ENCODE measurements at places on chromosomes 16 and 17.

- no peaks in the 10 kb centered on the region for H3K36me3 ChIP-seq
- DNase-seq, result no peak
- peak overlapping the region; percentile 39 for H3K27ac ChIP-seq
- peaks cover 15% of the 10 kb centered on the region for H3K4me1 ChIP-seq
- H3K27me3 ChIP-seq, result no peaks in the 10 kb centered on the region
These were observed 3.3 kb upstream of the HIGD1B start for GRCh38 chr17:44844390-44844830.

DNA sequence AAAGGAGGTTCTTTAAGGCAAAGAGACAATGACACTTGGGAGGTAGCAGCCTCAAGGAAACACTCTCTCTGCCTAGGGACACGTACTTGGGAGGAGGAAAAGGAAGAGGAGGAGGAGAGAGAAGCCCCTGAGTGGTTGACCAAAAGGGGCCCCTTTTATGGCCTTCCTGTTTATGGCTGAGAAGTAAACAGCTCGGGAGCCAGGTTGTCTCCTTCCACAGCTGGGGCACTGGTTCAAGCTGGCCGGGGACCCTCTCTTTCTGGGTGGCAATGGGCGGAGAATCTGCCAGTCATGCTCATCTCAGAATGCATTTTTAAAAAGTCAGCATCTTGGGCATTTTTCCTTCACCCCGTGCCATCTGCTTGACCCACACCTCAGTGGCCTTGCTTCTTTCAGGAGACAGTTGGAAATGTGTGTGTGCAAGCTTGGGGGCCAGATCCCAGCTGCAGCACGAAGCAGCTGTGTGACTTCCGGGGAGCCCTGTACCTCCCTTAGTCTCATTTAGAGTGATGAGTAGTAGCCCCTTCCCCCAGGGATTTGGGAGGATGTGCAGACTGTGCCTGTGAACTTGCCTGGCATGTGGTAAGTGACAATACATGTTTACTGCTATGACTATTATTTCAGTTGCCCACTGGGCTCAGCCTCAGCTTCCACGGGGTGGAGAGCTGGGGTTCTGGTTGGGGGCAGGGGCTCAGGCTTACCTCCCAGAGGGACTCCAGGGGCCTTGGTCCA, 33.8 kb upstream of the SALL1 start:
- H3K4me1 ChIP-seq, result no peaks in the 10 kb centered on the region
- no peak for DNase-seq
- no peaks in the 10 kb centered on the region for H3K27me3 ChIP-seq
- no peaks in the 10 kb centered on the region for H3K36me3 ChIP-seq
- no peak overlapping the region for H3K4me3 ChIP-seq

- DNase-seq, result peak; percentile 45
- H3K4me1 ChIP-seq, result peaks cover 25% of the 10 kb centered on the region
- no peaks in the 10 kb centered on the region for H3K36me3 ChIP-seq
- H3K27me3 ChIP-seq, result no peaks in the 10 kb centered on the region
- no peak overlapping the region for H3K4me3 ChIP-seq
These were observed 31.3 kb upstream of the TNS4 start for GRCh38 chr17:40532520-40533253.

DNA sequence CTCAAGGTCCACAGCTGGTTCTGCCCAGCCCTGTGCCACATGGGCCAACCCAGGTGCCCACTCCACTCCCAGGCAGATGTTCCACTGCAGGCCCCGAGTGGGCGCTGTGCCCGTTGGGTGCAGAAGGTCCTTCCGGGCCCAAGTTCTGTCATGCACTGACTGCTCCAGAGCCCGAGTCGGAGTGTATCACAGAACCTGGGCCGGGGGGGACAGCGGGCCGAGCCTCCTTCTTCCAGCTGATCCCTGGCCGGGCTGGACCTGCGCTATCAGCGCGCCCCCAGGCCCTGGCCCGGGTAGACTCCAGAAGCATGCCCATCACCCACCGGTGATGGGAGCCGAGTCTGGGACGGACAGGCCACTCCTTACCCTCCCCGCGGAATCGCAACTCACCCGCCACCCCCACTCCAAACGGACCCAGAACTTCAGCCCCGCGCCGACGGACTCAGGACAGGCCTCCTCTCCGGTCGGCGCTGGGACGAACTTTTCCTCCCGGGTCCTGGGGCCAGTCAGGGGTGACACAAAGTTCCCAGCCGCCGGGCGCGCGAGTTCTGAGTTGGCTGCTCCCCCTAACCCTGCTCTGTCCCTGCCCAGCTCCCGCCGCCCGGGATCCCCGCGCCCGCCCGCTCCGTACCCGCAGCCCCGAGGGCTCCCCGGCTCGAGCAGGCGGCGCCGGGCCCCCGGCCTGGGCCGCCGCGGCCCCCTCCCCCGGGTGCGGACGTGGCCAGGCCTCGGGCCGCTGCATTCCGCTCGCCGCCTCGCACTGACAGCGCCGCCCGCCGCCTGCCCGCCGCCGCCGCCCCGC, at the start of gene COPZ2:
Gene COPZ2, minus strand, starts transcription at position 762 of the 802 bp plus-strand sequence. Its CDS starts 20 bp downstream, at position 742.
- H3K36me3 ChIP-seq, result peaks cover 3% of the 10 kb centered on the region
- DNase-seq, result peak; percentile 51
- H3K27me3 ChIP-seq, result no peaks in the 10 kb centered on the region
- peak within 1 kb of the TSS; percentile 63 for H3K27ac ChIP-seq

DNA sequence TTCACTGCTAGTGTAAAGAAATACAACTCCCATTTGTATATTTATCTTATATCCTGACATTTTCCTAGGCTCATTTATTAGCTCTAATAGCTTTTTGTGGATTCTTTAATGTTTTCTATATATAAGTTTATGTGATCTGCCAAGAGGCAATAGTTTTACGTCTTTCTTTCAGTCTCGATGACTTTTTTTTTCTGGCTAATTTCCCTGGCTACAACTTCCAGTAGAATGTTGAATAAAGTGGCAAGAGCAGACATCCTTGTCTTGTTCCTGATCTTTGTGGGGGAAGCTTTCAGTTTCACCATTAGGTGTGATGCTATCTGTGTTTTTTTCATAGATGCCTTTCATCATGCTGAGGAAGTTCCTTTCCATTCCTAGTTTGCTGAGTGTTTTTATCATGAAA, 43.9 kb upstream of the ABCA3 start:
- no peaks in the 10 kb centered on the region for H3K36me3 ChIP-seq
- peaks cover 2% of the 10 kb centered on the region for H3K27me3 ChIP-seq
- no peak for DNase-seq
- H3K27ac ChIP-seq, result no peak overlapping the region
- no peaks in the 10 kb centered on the region for H3K4me1 ChIP-seq
- no peak overlapping the region for H3K4me3 ChIP-seq

DNA sequence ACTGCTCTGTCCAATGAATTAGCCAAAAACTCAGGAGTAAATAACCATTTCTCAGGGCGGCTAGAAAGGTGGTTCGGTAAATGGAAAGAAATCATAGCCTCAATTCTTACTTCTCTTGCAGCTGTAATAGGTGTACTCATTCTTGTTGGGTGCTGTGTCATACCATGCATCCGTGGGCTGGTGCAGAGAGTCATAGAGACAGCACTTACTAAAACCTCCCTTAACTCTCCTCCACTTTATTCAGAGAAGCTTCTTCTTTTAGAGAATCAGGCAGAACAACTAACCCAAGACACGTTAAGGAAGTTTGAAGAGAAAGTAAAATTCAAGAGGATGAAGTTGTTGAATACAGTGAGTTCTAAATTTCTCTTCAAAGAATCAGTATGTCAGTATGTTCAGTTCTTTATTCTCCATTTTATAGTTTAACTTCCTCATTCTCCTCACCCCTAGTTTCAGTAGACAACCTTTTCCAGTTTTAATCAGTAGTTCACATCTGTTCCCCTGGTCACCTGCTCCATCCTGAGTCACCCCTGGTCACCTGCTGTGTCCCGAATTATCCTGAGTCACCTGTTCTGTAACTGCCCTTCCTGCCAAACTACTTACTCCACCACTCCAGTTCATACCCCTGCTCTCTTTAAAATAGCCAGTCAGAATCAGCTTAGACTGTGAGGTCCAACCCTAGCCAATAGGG, 85.9 kb downstream of the EMP2 start:
- H3K4me1 ChIP-seq, result no peaks in the 10 kb centered on the region
- no peak overlapping the region for H3K27ac ChIP-seq
- H3K4me3 ChIP-seq, result no peak overlapping the region
- H3K27me3 ChIP-seq, result no peaks in the 10 kb centered on the region

- H3K4me3 ChIP-seq, result no peak overlapping the region
- no peaks in the 10 kb centered on the region for H3K27me3 ChIP-seq
- no peaks in the 10 kb centered on the region for H3K36me3 ChIP-seq
- DNase-seq, result peak; percentile 72
These were observed 5.8 kb upstream of the ZDHHC7 start for GRCh38 chr16:85017151-85017550.

DNA sequence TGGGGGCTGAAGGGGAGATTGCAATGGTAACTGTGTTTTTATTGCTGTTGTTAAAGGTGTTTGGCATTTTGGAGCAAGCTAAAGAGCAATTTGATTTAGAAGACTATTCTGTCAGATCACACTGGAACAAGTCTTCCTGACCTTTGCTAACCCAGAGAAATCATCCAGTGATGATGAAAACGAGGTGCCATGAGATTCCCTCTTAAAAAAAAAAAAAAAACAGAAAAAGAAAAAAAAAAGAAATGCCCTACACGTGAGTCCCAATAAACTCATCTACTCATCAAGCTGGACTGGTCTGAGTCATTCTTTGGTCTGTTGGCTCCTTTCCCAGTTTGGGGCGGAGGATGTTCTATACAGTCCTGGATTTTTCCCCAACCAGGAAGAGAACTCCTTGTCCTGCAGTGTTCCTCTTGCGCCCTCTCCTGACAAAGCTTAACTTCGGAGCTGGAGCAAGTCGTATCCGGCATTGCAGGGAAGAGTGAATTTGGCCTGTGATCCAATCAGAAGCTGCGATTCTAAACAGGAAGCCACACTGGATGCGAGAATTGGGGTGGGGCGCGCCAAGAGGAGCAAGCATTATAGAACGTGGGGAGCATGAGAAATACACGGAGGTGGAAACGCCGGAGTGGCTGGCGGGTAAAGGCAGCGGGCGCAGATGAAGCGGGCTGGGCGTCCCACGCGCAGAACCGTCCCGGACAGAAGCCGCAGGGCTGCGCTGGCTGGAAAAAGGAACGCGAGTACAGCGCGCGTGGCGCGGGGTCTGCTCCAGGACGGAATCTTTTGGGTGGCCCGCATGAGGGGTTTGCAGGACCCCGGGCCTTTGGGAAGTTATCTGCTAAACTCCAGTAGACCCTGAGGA, 22.4 kb upstream of the CRYM start:
- peak overlapping the region; percentile 78 for H3K4me3 ChIP-seq
- DNase-seq, result peak; percentile 99
- peak overlapping the region; percentile 57 for H3K27ac ChIP-seq
- no peaks in the 10 kb centered on the region for H3K36me3 ChIP-seq

DNA sequence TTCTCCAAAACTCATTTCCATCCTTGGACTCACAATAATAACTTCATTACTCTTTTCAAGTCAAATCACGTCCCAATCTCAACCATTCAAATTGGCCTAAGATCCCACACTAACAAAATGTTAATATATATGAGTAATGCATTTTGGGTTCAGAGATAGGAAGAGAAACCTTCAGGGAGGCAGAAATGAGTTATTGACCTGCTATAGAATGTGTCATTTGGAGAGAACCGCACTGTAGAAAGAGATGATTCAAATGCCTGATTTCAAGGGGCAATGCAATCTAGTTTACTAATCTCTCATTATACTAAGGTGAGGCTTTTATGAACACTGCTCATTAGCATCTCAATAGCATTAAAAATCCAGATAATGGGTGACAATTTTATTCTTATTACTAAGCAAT, 1595.0 kb upstream of the GOT2 start:
- H3K36me3 ChIP-seq, result no peaks in the 10 kb centered on the region
- no peaks in the 10 kb centered on the region for H3K4me1 ChIP-seq
- H3K27me3 ChIP-seq, result no peaks in the 10 kb centered on the region
- DNase-seq, result no peak

DNA sequence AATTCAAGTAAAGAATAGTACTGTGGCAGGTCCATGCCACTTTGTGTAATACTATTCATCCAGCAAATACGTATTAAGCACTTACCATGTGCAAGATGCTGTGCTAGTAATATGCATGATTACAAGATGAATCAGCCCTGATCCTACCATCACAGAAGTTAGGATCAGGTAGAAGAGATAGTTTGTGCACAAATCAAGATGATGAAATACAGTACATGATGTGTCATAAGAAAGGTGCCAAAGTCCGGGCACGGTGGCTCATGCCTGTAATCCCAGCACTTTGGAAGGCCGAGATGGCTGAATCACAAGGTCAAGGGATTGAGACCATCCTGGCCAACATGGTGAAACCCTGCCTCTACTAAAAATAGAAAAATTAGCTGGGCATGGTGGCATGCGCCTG, 10.9 kb downstream of the COG4 start:
- DNase-seq, result peak; percentile 50
- H3K36me3 ChIP-seq, result peaks cover 11% of the 10 kb centered on the region
- H3K27ac ChIP-seq, result no peak overlapping the region

DNA sequence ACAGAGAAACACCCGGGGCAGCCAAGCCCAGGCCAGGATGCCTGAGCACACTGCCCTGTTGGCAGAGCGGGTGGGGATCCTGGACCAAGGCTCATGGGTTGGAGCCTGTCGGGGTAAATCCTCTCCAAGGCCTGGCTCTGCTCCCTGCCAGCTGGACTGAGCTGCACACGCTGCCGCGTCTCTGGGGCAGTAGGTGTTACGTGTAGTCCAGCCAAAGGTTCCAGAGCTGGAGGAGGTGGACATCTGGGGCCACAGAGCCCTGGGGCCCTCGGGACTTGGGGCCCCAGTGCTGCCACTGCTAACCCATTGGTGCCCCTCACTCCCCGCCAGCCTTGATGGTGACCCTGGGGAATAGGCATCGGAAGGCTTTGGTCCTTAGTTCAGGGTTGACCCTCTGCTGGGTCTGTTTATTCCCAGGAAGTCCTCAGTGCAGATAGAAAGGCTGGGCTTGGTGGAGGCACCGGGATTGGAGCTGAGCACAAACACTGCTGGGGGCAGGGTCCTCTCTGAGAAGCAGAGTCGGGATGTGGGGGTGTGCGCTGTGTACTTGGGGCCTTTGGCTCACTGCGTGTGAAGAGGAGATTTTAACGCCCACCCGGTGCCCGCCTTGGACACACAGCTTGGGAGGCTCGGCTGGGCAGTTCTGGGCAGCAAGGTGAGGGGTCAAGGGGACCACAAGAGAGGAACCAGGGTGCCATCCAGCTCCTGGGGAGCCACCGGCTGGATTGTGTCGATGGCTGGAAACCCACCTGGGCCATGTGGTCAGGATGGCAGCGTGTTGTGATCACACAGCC, 16.3 kb upstream of the CBX4 start:
- no peaks in the 10 kb centered on the region for H3K4me1 ChIP-seq
- no peak for DNase-seq
- no peaks in the 10 kb centered on the region for H3K36me3 ChIP-seq
- no peak overlapping the region for H3K27ac ChIP-seq
- no peak overlapping the region for H3K4me3 ChIP-seq

Data from fibroblast of lung (primary cell).